ENCODE measurements at places on chromosomes 5 and 9.

GRCh38 chr5:169413416-169413815 lies 112.5 kb upstream of the SLIT3 start:
- DNase-seq: no peak
- H3K27me3 ChIP-seq: no peaks in the 10 kb centered on the region
- no peak overlapping the region for H3K4me3 ChIP-seq
- no peak overlapping the region for H3K27ac ChIP-seq
- H3K4me1 ChIP-seq: no peaks in the 10 kb centered on the region
- no peaks in the 10 kb centered on the region for H3K36me3 ChIP-seq

GRCh38 chr5:97874491-97874890 lies 691.4 kb upstream of the RIOK2 start:
- no peaks in the 10 kb centered on the region for H3K27me3 ChIP-seq
- no peaks in the 10 kb centered on the region for H3K36me3 ChIP-seq
- H3K4me3 ChIP-seq: no peak overlapping the region
- DNase-seq: no peak
- no peak overlapping the region for H3K27ac ChIP-seq

- H3K4me1 ChIP-seq: peaks cover 6% of the 10 kb centered on the region
- DNase-seq: no peak
- peaks cover 55% of the 10 kb centered on the region for H3K27me3 ChIP-seq
- H3K4me3 ChIP-seq: no peak overlapping the region
- H3K27ac ChIP-seq: no peak overlapping the region
Observed at GRCh38 chr9:77024776-77025545, 5.5 kb downstream of the FOXB2 start.

DNA sequence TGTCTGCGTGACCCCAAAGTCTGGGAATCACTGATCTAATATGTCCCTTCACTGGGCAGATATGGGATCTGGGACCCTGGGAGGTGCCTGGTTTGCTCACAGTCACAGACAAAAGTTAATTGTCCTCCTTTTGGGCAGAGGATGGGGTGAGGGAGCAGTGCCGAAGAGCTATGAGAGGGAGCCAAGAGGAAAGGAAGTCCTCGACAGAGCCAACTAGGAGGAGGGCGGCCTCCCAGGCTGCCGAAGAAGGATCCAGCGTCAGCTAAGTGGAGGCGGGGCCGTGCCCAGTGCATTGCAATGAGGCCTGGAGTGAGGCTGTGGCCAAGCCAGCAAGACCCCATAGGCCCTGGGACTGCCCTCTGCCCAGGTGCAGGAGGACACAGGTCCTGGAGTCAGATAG lies 11.4 kb downstream of the AIF1L start:
- H3K36me3 ChIP-seq: no peaks in the 10 kb centered on the region
- H3K4me3 ChIP-seq: no peak overlapping the region
- no peak for DNase-seq
- no peak overlapping the region for H3K27ac ChIP-seq
- H3K4me1 ChIP-seq: no peaks in the 10 kb centered on the region

DNA sequence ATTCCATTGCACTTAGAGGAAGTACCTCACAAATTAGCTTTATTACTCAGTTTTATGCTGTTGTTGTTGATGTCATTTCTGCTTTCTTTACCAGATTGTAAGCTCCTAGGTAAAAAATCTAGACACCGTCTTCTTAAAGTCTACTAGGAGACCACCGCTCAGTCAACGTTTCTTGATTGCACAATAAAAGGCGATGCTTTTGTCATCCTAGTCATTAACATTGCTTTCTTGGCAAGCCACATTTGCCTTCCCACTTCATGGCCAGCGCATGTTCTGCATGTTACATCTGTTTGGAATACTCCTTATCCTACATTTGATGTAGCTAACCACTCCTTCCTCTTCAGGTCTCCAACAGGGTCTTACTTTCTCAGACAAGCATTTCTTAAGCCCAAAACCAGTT lies 464.0 kb upstream of the TUSC1 start:
- no peaks in the 10 kb centered on the region for H3K4me1 ChIP-seq
- DNase-seq: no peak
- no peaks in the 10 kb centered on the region for H3K27me3 ChIP-seq

DNA sequence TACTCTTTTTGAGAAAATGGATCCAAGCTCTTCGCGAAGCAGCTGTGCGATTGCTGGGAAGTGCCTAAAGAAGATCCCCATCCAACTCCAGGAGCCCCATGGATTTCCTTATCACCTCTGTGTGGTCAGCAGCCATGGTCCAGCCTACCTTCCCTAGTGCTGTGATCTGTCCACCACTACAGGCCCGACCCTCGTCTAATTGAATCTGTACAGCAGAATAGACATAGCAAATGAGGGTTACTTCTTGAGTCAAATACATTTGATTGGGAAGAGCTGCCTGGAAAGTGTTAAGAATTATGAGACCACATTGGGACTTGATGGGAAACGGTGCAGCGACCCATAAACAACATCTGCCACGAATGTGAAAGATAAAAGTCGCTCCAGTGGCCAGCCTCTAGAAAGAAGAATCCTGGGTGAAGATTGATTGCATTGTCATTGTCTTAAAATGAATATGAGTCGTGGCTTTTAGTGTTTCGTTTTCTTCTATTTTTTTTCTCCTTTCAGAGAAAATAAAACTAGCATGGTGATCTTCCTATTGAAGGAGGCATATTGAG lies 118.4 kb downstream of the PAM start:
- H3K27ac ChIP-seq: no peak overlapping the region
- no peak overlapping the region for H3K4me3 ChIP-seq
- no peaks in the 10 kb centered on the region for H3K4me1 ChIP-seq

GRCh38 chr5:24645483-24645882 lies 705 bp upstream of the CDH10 start:
- no peaks in the 10 kb centered on the region for H3K27me3 ChIP-seq
- no peak overlapping the region for H3K27ac ChIP-seq
- no peak for DNase-seq
- H3K4me1 ChIP-seq: no peaks in the 10 kb centered on the region
- no peaks in the 10 kb centered on the region for H3K36me3 ChIP-seq

DNA sequence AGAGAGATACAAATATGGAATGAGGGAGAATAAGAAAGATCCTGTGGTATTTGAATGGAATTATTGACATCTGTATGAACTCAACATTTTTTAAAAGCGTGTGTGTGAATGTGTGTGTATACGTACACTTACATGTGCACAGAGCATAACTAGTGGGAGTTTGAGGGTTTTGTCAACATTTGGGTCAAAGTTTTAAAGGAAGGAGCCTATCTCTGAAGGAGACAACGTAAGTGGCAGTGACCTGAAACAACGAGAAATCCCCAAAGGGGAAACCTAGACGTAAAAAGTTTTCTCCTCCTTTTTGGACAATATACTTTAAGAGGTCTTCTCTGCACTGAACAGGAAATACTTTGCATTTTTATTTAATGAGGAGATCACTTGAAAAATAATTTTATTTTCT lies 40.2 kb upstream of the DTWD2 start:
- H3K4me3 ChIP-seq: no peak overlapping the region
- no peak for DNase-seq
- peaks cover 2% of the 10 kb centered on the region for H3K36me3 ChIP-seq
- peaks cover 23% of the 10 kb centered on the region for H3K4me1 ChIP-seq
- no peaks in the 10 kb centered on the region for H3K27me3 ChIP-seq

GRCh38 chr5:110161162-110161561 lies 471.4 kb downstream of the MAN2A1 start:
- H3K27ac ChIP-seq: no peak overlapping the region
- DNase-seq: no peak
- no peaks in the 10 kb centered on the region for H3K36me3 ChIP-seq
- H3K4me1 ChIP-seq: no peaks in the 10 kb centered on the region
- peaks cover 2% of the 10 kb centered on the region for H3K27me3 ChIP-seq

- no peak overlapping the region for H3K4me3 ChIP-seq
- no peaks in the 10 kb centered on the region for H3K27me3 ChIP-seq
- DNase-seq: no peak
- no peaks in the 10 kb centered on the region for H3K4me1 ChIP-seq
- no peak overlapping the region for H3K27ac ChIP-seq
Observed at GRCh38 chr5:169175733-169176132, 125.2 kb downstream of the SLIT3 start.

DNA sequence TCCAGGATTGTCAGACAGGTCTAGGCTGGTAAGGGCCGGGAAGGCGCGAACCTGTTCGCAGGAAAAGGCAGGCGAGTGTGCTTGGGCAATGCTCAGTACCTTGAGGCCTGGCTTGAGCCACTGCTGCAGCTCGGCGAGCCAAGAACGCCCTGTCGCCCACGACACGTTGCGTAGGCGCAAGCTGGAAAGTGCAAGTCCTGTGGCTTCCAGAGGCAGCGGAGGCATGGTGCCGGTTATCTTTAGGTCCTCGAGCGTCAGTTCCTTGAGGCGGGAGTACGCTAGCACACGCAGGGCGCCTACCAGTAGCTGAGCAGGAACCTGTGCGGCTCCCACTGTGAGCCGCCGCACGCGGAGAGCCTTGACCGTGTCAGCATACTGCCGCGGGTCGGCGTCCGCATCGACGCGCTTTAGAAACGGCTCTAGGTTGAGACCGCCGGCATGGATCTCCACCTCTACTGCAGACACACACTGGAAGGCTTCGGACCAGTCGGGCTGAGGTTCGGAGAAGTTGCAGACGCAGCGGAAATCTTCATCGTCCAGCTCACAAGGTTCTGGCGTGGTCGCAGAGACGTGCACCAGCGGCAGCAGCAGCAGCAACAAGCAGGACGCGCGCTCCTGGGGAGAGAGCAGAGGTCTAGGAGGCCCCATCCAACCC lies 482 bp downstream of the CD14 start:
- DNase-seq: peak; percentile 48
- H3K4me1 ChIP-seq: peaks cover 30% of the 10 kb centered on the region
- peaks cover 21% of the 10 kb centered on the region for H3K27me3 ChIP-seq
- peak overlapping the region; percentile 57 for H3K27ac ChIP-seq

DNA sequence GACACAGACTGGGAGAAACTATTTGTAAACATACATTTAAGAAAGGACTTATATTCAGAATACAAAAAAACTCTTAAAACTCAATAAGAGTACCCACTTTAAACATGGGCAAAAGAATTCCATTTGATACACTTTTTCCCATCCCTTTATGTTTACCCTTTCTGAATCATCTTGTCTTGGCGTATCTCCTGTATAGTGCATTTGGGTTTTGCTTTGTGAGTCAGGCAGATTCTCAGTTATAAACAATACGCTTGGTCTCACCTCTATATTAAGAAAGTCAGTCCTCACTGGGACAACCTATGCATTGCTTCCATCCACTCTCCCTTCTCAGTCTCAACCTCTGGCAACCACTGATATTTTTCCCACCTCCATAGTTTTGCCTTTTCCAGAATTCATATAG lies 27.3 kb upstream of the ADAMTS6 start:
- no peaks in the 10 kb centered on the region for H3K27me3 ChIP-seq
- H3K4me3 ChIP-seq: no peak overlapping the region
- H3K27ac ChIP-seq: no peak overlapping the region
- peaks cover 18% of the 10 kb centered on the region for H3K36me3 ChIP-seq
- no peaks in the 10 kb centered on the region for H3K4me1 ChIP-seq

DNA sequence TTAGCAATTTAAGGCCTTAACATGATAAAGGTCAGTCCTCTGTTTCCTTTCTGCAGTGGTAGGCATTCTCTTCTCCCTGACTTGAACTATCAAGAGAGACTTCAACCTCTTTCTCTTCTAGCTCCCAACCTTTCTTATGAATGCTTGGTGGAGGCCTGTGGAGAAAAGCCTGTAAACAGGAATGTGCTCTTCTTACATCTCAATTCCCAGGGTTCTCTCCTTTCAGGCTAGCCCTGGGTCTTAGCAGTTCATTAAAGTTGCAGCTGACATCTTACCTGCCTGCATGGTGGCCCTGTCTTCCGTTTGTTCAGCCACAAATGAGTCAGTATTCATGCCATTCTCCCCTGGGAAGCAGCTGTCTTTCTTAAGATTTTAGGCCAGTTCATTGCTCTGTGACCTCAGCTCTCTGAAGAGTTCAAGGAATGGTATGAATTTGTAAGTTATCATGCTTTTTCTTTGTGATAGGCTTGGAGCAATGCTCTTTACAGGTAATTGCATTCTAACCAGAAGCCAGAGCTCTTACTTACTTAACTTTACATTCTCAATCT lies 77.8 kb downstream of the ADCY2 start:
- H3K4me1 ChIP-seq: no peaks in the 10 kb centered on the region
- H3K27me3 ChIP-seq: no peaks in the 10 kb centered on the region
- H3K27ac ChIP-seq: no peak overlapping the region
- H3K4me3 ChIP-seq: no peak overlapping the region
- no peaks in the 10 kb centered on the region for H3K36me3 ChIP-seq

GRCh38 chr5:151589878-151590570 lies 1.1 kb downstream of the FAT2 start:
- no peaks in the 10 kb centered on the region for H3K4me1 ChIP-seq
- no peak overlapping the region for H3K27ac ChIP-seq
- no peak overlapping the region for H3K4me3 ChIP-seq

DNA sequence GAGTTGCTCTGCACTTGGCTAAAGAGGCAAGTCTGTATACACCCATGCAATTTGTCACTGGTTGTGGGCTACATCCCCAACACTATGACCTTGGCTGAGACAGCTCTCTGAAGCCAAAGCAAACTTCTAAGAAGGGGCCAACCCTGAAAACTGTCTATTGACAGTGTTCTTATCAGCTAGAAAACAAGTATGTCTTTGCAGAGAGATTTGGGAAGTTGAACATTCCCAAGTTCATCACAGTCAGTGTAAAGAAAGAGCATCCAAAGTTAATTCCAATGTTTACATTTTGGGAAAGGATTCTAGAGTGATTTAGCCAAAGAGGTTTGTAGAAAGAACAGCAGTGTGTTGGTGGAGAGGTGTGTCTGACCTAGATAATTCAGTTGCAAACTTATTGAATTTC lies 711.1 kb upstream of the CHD1 start:
- no peaks in the 10 kb centered on the region for H3K27me3 ChIP-seq

DNA sequence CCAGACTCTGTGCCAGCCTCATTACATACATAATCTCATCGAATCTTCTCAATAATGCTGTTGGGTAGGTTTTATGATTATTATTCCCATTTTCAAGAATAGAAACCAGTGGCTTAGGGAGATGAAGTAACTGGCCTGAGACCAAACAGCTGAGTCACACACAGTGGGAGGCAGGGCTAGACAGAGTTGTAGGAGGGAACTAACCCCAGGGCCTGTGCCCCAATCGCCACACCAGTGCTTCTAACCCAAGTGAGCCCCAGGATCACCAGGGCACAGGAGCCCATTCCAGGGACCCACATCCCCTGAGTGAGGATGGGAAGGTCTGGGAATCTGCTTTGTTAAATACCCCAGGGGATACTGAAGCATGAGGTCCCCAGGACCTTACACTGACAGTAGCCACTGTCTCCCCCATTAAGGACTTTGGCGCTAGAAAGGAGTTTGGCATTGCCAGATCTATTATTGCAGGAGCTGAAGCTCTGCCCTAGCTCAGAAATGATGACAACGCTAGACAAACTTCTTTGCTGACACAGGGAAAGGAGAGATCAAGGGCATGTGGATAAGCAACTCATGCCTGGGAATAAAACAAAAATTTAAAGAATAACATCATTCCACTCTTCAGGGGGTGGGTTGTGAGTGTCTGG lies 63.8 kb upstream of the PPARGC1B start:
- no peaks in the 10 kb centered on the region for H3K4me1 ChIP-seq
- no peak overlapping the region for H3K4me3 ChIP-seq
- H3K27me3 ChIP-seq: peaks cover 5% of the 10 kb centered on the region
- H3K36me3 ChIP-seq: no peaks in the 10 kb centered on the region
- DNase-seq: no peak
- H3K27ac ChIP-seq: no peak overlapping the region

- H3K4me3 ChIP-seq: no peak overlapping the region
- H3K4me1 ChIP-seq: peaks cover 6% of the 10 kb centered on the region
- H3K27ac ChIP-seq: no peak overlapping the region
- H3K36me3 ChIP-seq: peaks cover 2% of the 10 kb centered on the region
Observed at GRCh38 chr5:141495453-141495811, 6.6 kb downstream of the PCDHGC5 start.
